ENCODE measurements at places on chromosomes 7 and 10. TPM values are rescaled to one million over a fixed set of nuclear protein-coding genes. Genes with fewer than 3 reads are reported as not detected.

Gene ZNF503
- total RNA-seq, result 13.0 TPM

Gene CYP2E1
- not detected for total RNA-seq

Gene ANKRD30A
- 1.4 TPM for total RNA-seq

Gene CXCL12
- 0.13 TPM for total RNA-seq

Gene INTS15
- total RNA-seq, result 28.1 TPM

Measured in A549 treated with CpdA at 1 μM for 4 hours (cell line).